ENCODE measurements at places on chromosomes 7 and 10. TPM values are rescaled to one million over a fixed set of nuclear protein-coding genes. Genes with fewer than 3 reads are reported as not detected.

The PTF1A gene
- not detected for polyA plus RNA-seq

The UTF1 gene
- polyA plus RNA-seq, result not detected

The SPDYE16 gene
- 0.08 TPM for polyA plus RNA-seq

The HUS1 gene
- polyA plus RNA-seq, result 13.5 TPM

The ITPRID1 gene
- not detected for polyA plus RNA-seq
